ENCODE measurements at places on chromosomes 6 and 20. TPM values are rescaled to one million over a fixed set of nuclear protein-coding genes. Genes with fewer than 3 reads are reported as not detected.
A peak's percentile ranks its signal among the peaks of the same experiment; 100 is the strongest.

DNA sequence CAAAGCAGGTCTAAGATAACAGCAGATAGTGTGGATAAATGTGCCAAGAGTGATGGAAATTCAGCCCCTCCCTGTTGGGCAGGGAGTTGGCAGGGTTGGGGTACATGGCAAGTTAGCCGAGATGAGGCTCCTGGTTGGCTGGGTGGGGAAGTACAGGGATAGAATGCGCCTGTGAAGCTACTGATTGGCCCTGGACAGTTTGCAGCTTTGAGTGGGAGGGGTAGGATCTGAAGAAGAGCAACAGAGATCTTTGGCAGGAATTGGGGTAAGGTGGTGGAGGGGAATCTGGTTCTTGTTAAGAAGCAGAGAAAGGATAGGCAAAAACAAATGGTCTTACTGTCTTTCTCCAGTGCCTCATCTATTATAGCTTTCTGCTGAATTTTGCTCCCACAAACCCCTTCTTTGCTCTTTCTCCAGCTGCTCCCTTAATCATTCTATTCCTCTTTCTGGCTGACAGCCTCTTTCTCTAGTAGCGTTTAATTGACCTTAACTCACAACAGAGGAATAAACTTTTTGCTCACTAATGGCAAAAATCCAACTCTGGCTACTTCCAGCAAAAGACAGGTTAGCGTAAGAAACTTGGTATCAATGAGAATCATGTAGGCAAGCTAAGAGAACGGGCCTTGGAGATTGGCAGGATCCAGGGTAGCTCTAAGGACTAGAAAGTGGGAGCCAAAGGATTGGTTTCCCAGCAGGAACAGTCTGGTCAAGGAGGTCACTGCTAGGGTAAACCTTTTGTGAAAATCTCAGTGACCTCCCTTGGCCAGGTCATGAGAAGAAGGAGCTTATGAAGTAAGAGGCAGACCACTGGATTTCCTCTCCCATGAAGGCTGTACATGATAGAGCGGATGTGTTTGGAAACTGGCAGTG, 86.3 kb upstream of the CARMIL1 start:
- DNase-seq = peak; percentile 54

GRCh38 chr6:118580585-118581419, 32.7 kb downstream of the PLN start:
- peak; percentile 30 for DNase-seq

THBD gene
- total RNA-seq = 20.6 TPM

LINC00237 gene
- total RNA-seq = not detected

DNA sequence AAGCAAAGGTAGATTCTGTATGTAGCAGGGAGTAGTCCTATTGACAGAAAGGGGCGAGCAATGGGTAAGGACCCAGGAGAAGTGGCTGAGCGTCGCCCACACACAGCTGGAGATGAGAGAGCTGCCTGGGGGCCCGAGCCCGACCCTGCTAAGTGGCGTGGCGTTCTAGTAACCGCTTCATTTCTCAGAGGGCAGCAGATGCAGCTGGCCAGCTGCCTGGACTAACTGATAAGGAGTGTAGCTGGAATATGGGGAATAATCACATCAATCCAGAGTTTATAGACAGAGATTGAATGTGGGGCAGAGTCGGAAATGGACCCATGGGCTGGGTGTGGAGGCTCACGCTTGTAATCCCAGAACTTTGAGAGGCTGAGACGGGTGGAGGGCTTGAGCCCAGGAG, 64.4 kb downstream of the EZR start:
- DNase-seq = no peak
